Nucleus accumbens (tissue), 56 donors: ENCODE measurements at places on chromosomes 4 and X.

DNA sequence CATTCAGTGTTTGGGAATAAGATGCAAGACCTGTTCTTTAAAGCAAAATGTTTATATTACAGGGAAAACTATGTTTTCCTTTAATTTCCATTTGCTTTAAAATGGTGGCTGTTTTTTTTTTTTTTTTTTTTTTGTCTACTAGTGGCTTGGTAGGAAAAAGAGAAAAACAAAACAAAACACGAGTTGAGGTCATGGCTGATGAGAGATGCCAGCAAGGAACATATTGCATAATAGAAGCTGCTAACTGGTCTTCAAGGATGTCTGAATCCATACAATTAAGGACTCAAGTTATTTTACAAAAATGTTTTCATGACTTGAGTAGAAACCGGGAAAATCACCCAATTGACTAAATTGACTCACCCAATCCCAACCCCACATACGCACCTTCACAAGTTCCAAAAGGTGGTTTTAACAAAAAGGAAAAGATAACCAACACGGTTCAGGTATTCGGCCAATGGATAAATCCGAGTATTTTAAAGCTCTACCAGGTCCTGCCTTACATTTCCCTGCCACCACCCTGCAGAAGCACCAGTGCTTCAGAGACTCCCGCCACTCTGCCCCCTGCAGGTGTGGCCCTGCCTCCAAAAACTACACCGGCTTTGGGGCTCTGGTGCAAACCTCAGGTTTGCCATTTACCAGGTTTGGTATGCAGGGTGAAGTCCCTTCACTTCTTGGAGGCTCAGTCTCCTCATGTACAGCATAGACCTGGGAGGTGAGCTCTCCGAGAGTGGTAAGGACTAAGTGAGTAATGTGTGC is 27.1 kb downstream of the PIR start:
- no peak for DNase-seq

DNA sequence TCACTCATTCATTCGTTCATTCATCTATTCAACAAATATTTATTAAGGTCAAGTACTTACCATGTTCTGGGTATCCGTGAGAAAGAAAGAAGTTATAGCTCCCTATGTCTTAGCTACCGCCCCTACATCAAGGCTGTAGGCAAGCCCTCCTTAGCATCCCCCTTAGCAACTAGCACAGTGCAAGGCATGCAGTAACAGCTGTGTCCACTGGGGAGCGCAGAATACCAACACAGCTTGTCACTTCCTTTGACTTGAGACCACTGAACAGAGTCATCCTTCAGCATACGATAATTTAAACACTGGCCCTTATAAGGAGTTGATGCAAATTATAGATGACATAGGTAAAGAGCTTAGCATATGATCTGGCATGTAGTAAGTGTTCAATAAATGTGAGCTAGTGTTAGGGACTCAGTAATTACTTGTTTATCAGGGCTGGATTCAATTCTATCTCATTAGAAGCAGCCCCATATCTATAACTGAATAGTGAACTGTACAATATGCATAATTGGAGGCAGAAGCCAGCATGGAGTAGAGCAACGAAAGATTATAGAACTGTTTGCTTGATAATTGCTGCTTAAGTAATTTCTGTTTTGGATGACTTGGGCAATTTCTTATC is 8.7 kb downstream of the KIAA1210 start:
- DNase-seq, result no peak

DNA sequence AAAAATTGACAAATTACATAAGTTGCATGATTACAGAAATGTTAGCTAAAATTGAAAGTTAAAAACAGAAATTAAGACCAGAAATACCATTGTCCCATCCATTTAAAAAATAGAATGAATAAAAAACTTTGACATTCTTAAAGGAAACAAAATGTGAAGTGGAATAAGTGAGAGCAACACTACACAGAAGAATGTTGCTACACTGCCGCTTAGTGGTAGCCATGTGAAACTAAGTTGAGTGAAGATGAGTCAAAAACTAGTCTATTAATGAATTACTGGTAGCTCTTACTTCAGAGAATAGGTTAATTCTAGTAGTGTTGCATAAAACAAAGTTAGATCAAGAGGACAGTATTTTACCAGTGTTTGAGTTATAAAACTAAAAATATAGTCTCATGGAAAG is 571.0 kb upstream of the KLHL4 start:
- DNase-seq, result no peak

DNA sequence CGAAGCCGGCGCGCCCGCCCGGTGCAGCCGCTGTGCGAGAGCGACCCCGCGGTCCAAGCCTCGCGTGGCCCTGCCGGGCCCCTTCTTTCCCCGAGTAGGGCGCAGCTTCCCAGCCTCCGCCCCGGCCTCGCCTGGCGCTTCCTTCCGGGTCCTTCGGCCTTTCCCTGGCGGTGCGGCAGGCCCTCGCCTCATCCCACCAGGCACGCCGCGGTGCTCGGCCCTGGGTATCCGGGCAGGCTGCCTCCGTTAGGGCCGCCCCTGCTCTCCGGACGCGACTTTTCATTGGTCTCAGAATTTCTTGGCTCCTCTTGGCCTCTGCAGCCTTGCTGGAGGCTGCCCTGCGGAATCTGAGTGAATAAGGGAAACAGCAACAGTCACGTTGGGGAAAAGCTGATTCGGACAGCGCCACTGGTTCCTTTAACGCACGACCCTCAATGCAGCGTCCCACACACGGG is 429 bp downstream of the UVSSA start:
- no peak for DNase-seq

- DNase-seq, result no peak
These were observed 149.9 kb downstream of the FGF16 start for GRCh38 chrX:77597090-77597489.

DNA sequence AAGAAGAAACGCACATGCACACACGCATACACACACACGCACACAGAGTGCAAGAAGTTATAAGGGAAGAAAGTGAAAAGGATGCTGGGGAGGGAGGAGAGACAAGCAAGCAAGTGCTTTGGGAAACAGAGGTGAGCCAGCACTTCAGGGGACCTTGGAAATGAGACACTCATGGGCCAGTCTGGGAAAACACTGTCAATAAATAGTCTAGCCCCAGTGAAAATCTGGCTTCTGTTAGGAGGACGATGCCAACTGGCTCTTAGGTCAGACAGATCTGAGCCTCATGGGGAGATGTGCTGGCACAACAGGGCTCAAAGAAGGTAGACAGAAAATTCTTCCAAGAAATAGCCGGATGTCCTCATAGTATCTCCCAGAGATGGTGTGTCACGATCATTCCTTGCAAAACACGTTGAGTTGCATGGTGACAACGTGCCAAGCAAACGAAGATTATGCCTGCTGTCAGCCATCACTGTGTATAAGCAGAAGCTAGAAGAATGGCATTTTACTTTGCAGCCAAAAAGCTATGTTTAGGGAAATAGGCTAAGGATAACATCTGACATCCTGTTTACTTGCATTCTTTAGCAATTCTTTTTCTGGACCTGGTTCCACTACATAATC is 557 bp upstream of the ARHGEF6 start:
- no peak for DNase-seq

GRCh38 chr4:2745981-2746806 is 9.9 kb downstream of the TNIP2 start:
- no peak for DNase-seq

DNA sequence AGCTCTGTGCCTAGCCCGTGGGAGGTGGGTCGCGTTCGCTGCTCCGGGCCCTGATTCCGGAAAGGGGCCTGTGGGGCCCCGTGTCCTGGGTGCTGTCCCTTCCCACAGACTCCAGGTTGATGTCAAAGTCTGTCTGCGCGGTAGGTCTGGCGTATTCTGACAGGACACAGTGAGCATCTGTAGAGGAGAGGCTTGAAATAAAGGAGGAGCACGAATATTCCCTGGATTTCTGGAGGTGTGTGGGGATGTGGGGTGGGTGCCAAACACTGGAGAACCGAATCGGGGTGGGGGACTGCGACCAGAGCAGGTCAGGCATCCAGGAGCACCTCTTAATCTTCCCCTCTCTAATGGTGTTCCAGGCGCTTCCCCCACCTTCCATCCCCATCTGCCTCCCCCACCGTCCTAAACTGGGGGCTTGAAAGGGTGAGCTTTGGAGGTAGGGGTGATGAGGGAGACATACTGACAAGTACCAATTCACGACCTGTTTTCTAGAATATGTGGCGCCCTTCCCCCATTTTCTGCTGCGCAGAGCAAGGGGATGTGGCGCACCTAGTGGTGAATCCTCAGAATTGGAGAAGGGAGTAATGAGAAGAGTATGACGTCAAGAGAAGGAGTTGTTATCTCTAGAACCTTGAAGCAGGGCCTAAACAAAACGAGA is 877 bp downstream of the GPRASP1 start:
- DNase-seq, result peak; percentile 5
